ENCODE measurements at places on chromosomes 1 and 21. TPM values are rescaled to one million over a fixed set of nuclear protein-coding genes. Genes with fewer than 3 reads are reported as not detected.

GRCh38 chr1:177427811-177428210, 257.1 kb downstream of the BRINP2 start:
- no peak overlapping the region for H3K4me3 ChIP-seq
- peaks cover 36% of the 10 kb centered on the region for H3K27me3 ChIP-seq
- H3K36me3 ChIP-seq, result no peaks in the 10 kb centered on the region
- H3K4me1 ChIP-seq, result peaks cover 4% of the 10 kb centered on the region

DNA sequence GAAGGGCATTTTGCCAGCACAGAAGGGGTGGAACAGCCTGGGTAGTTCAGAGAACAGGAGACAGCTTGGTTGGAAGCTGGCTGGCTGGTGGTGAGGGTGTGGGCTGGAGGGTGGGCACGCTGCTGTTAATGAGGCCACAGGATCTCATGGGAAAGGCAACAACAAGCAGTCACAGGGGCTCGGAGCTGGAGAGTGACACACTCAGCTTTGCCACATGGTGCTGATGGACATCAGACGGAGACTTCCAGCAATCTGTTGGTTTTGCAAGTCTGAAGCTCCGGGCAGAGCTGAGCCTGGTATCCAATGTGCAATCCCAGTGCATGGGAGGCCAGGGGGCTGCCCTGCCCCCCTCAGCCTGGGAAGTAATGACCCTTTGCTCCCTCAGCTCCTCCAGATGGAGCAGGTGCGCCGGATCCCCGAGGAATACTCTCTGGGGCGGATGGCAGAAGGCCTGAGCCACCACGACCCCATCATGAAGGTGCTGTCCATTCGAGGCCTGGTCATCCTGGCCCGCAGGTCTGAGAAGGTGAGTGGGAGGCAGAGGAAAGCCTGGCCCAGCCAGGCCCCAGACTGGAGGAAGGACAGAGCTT, 15.6 kb upstream of the TTC4 start:
- H3K27ac ChIP-seq, result no peak overlapping the region
- no peaks in the 10 kb centered on the region for H3K27me3 ChIP-seq

DNA sequence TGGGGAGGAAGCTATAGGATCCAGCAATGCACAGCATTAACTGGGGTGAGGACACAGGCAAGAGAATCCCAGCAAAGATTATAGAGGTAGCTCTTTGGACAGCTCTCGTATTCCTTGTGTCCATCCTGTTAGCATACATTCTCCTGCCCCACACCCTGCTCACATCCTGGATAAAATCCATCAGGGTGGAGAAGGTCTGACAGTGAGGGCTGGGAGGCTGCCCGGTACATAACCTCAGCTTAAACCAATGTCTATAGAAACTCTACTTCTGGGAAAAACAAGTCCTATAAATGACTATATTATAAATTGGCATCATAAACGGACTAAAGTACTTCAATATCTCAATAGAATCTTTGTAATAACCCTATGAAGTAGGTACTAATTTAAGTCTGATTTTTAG, 36.8 kb upstream of the UBE2U start:
- H3K4me1 ChIP-seq, result peaks cover 19% of the 10 kb centered on the region
- DNase-seq, result no peak
- no peak overlapping the region for H3K27ac ChIP-seq
- no peaks in the 10 kb centered on the region for H3K36me3 ChIP-seq
- no peaks in the 10 kb centered on the region for H3K27me3 ChIP-seq

GRCh38 chr1:203402629-203403337, 51.9 kb upstream of the FMOD start:
- no peaks in the 10 kb centered on the region for H3K27me3 ChIP-seq
- no peaks in the 10 kb centered on the region for H3K36me3 ChIP-seq
- no peak overlapping the region for H3K4me3 ChIP-seq
- peaks cover 12% of the 10 kb centered on the region for H3K4me1 ChIP-seq
- H3K27ac ChIP-seq, result no peak overlapping the region

GRCh38 chr1:61606448-61607312, 118.3 kb downstream of the TM2D1 start:
- H3K27me3 ChIP-seq, result no peaks in the 10 kb centered on the region
- peak; percentile 73 for DNase-seq
- no peaks in the 10 kb centered on the region for H3K36me3 ChIP-seq
- no peaks in the 10 kb centered on the region for H3K4me1 ChIP-seq
- no peak overlapping the region for H3K27ac ChIP-seq
- no peak overlapping the region for H3K4me3 ChIP-seq

- no peak overlapping the region for H3K27ac ChIP-seq
- no peaks in the 10 kb centered on the region for H3K27me3 ChIP-seq
- H3K4me1 ChIP-seq, result peaks cover 9% of the 10 kb centered on the region
Measured at GRCh38 chr1:10401281-10401680, 2.4 kb downstream of the PGD start.

DNA sequence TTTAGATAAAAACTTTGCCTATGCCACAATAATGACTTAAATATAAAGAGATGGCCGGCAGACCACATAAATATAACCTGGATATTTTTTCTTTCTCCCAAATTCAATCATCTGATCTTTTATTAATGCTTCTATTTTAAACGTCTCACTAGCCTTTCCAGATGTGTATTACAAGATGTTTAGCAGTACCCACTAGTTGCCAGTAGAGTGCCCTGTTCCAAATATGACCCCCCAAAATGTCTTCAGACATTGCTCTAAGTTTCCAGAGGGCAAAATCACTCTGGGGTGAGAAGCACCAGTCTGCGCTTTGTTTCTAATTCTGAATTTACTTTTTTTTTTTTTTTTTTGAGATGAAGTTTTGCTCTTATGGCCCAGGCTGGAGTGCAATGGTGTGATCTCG, 268.1 kb downstream of the GRIK1 start:
- DNase-seq, result no peak
- no peak overlapping the region for H3K27ac ChIP-seq

DNA sequence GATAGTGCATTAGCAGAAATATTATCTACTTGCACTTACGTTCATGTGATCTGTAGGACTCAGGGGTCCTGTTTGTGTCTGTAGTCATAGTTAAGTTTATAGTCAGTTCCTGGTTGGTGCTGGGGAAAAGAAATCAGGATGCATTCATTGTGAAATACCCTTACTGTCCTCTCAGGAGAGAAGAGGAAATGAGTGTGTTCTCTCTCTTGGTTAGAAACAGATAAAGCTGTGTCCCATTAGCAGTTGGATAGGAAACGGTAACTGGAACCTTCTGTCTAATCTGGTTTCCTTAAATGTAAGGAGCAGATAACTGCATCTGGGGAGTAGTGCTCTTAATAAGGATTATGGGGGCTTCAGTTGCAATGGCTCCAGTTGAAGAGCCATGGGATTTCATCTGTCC, 8.9 kb downstream of the SDCCAG8 start:
- no peaks in the 10 kb centered on the region for H3K27me3 ChIP-seq
- H3K4me3 ChIP-seq, result no peak overlapping the region
- peaks cover 9% of the 10 kb centered on the region for H3K4me1 ChIP-seq

DNA sequence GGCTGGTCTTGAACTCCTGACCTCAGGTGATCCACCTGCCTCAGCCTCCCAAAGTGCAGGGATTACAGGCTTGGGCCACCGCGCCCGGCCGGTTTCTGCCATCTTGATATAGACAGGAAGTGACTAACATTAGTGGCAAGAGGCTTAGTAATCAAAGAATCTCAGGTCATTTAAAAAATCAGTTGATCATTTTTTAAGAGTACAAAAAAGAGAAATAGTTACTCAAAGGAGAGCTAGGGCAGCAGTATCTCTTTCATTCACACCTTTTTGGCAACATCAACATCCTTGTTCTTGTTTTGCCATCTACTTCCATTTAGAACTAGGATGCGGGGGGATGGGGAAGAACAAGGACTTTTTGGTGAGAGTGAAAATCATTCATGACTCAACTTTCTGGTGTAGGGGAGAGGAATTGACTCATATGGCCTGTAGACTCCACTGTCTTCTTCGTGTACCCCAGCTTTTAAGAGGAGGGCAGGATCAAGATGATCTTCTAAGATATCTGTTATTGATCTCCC, 8.8 kb downstream of the FCRLB start:
- peaks cover 8% of the 10 kb centered on the region for H3K27me3 ChIP-seq
- no peaks in the 10 kb centered on the region for H3K4me1 ChIP-seq
- no peak overlapping the region for H3K27ac ChIP-seq
- H3K36me3 ChIP-seq, result no peaks in the 10 kb centered on the region
- no peak overlapping the region for H3K4me3 ChIP-seq

- H3K4me1 ChIP-seq, result peaks cover 1% of the 10 kb centered on the region
- no peak overlapping the region for H3K4me3 ChIP-seq
Measured at GRCh38 chr1:33455539-33456501, 16.6 kb upstream of the ZSCAN20 start.

GRCh38 chr21:44261675-44262295, at the start of gene DNMT3L:
TSS of gene DNMT3L (minus strand) at chr21:44261897. CDS start at chr21:44261259, 638 bp downstream.
- no peak within 1 kb of the TSS for H3K27ac ChIP-seq
- no peak for DNase-seq
- H3K27me3 ChIP-seq, result no peaks in the 10 kb centered on the region

DNA sequence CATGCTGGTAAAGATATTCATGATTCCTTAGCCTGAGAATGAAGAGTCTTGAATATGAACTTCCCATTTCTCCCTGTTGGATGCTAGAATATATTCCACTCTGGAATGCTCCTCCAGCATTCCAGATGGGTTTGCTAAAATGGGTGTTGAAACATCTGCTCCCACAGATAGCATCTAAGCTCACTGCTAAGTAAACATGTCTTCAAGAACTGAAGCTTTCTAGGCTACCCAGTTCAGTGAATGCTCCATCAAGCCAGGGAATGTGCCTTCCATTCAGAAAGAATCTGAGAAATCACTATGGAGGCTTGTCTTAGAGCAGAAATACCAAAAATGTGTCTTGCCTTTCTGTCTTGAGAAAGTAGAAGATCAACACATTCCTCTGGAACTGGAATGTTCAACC, 81.1 kb downstream of the TNFSF18 start:
- H3K4me1 ChIP-seq, result no peaks in the 10 kb centered on the region
- H3K36me3 ChIP-seq, result no peaks in the 10 kb centered on the region
- no peak overlapping the region for H3K4me3 ChIP-seq
- no peaks in the 10 kb centered on the region for H3K27me3 ChIP-seq
- DNase-seq, result peak; percentile 82

DNA sequence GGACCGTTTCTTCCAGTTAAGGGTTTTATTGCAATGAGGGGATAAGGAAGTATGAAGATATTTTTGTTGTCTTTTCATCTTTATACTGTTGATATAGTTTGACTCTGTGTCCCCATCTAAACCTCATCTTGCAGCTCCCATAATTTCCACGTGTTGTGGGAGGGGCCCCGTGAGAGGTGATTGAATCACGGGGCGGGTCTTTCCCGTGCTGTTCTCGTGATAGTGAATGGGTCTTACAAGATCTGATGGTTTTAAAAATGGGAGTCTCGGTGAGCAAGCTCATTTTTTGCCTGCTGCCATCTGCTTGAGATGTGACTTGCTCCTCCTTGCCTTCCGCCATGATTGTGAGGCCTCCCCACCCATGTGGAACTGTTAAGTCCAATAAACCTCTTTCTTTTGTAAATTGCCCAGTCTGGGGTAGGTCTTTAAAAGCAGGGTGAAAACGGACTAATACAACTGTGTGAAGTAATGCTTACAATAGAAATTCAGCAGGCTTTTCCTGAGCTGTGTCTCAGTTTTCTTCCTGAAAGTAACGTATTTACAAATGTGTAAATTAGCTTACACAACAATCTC, 377.3 kb downstream of the SIPA1L2 start:
- DNase-seq, result no peak
- no peak overlapping the region for H3K4me3 ChIP-seq
- no peaks in the 10 kb centered on the region for H3K36me3 ChIP-seq
- H3K4me1 ChIP-seq, result no peaks in the 10 kb centered on the region
- no peaks in the 10 kb centered on the region for H3K27me3 ChIP-seq

- H3K4me1 ChIP-seq, result peaks cover 25% of the 10 kb centered on the region
- no peaks in the 10 kb centered on the region for H3K36me3 ChIP-seq
- no peak overlapping the region for H3K4me3 ChIP-seq
- DNase-seq, result peak; percentile 87
Measured at GRCh38 chr1:24743404-24744211, 1.6 kb upstream of the CLIC4 start.

DNA sequence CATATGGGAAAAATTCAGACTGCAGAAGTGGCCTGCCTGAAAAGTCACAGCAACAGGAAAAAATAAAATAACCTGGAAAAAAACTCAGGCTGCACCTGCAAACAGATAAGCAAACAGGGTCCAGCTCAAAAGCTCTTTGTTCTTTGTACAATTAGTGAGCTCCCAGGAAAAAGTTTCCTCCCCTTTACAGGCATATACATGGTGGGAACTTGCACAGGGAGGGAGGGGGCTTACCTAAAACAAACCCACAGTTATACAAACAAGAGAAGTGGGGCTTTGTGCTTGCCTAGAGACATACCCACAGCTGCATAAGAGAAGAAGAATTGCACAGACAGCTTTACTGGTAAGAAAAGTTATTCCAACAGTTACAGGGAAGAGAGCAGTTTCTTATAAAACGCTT, 31.7 kb upstream of the COG2 start:
- no peaks in the 10 kb centered on the region for H3K36me3 ChIP-seq
- DNase-seq, result no peak
- H3K4me1 ChIP-seq, result no peaks in the 10 kb centered on the region
- no peak overlapping the region for H3K27ac ChIP-seq

- DNase-seq, result no peak
- H3K27me3 ChIP-seq, result no peaks in the 10 kb centered on the region
- H3K4me1 ChIP-seq, result no peaks in the 10 kb centered on the region
- no peak overlapping the region for H3K27ac ChIP-seq
- no peak overlapping the region for H3K4me3 ChIP-seq
Measured at GRCh38 chr1:241240069-241240468, 116.9 kb downstream of the RGS7 start.

DNA sequence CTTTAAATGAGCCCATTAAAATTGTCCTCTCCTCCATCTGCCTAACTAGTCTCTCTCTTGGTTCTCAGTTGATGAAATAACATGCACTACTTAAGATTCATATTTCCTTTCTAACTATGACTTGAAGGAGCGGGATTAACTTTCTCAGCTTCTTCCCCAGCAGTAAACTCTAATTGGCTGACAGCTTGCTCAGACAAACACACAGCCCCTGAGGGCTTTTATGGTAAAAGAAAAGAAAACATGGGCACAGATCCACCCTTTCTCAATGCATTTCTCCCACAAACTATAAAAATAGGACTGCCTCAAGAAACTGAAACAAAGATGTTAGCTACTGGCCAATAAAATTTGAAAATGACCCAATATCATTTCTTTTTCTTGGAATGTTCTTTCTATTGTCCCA, 703.1 kb downstream of the ADGRL2 start:
- no peak for DNase-seq
- no peak overlapping the region for H3K4me3 ChIP-seq
- H3K36me3 ChIP-seq, result no peaks in the 10 kb centered on the region
- no peaks in the 10 kb centered on the region for H3K4me1 ChIP-seq

DNA sequence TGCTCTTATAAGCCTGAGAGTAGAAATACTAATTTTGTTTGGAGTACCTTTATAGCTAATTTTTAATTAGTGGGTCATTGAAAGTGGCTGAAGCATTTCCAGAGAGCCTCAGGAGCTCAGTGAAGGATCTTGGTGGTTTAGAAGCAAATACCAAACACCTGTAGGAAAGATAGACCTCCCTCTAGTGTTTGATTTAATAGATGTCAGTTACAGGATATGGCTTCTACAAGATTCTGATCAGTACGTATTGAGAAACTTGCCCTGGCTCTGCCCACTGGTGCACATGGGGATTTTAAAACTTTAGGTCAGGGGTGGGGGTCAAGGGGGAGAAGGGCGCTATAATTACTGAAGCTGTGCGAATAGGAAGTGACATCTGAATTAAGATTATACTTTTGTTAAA, 122.2 kb downstream of the POU2F1 start:
- H3K4me1 ChIP-seq, result no peaks in the 10 kb centered on the region
- no peak for DNase-seq
- no peaks in the 10 kb centered on the region for H3K27me3 ChIP-seq

The NRIP1 gene
- 16.8 TPM for total RNA-seq

The RIPPLY3 gene
- not detected for total RNA-seq

The KRTAP6-1 gene
- total RNA-seq, result not detected

The PKN2 gene
- total RNA-seq, result 27.6 TPM

The AADACL3 gene
- total RNA-seq, result not detected

The RSPH1 gene
- 0.06 TPM for total RNA-seq

Measured in cardiac muscle cell (in vitro differentiated cells and primary cell).